Camera-type eye (tissue), 1 donor: ENCODE measurements at places on chromosomes 16 and 17. TPM values are rescaled to one million over a fixed set of nuclear protein-coding genes. Genes with fewer than 3 reads are reported as not detected.

Gene ADAP2
- 5.5 TPM for total RNA-seq

Gene C16orf96
- total RNA-seq = 0.38 TPM

Gene SLC12A4
- total RNA-seq = 75.7 TPM

Gene MSRB1
- total RNA-seq = 5.7 TPM

Gene PLCG2
- 10.2 TPM for total RNA-seq

Gene MAP2K3
- 15.3 TPM for total RNA-seq

Gene PRSS36
- total RNA-seq = not detected

Gene SOCS1
- 5.0 TPM for total RNA-seq

Gene IL21R
- total RNA-seq = 0.33 TPM

Gene LITAFD
- total RNA-seq = not detected

Gene KRT9
- not detected for total RNA-seq

Gene FOXL1
- 2.5 TPM for total RNA-seq

Gene GCGR
- total RNA-seq = 0.27 TPM

Gene SLC16A6
- 8.7 TPM for total RNA-seq

Gene ENPP7
- total RNA-seq = not detected

Gene CNTD1
- total RNA-seq = not detected

Gene SLC6A4
- total RNA-seq = 2.4 TPM

Gene CDK5RAP3
- 158 TPM for total RNA-seq

Gene GPR142
- total RNA-seq = 0.44 TPM

Gene TLCD1
- 1.1 TPM for total RNA-seq

Gene SHBG
- total RNA-seq = 1.3 TPM

Gene SCNN1B
- 0.66 TPM for total RNA-seq

Gene WDR90
- total RNA-seq = 33.2 TPM

Gene GUCY2D
- 26.8 TPM for total RNA-seq

Gene CES5A
- not detected for total RNA-seq

Gene HOXB1
- not detected for total RNA-seq

Gene ZFP90
- 94.9 TPM for total RNA-seq
